Pulmonary artery endothelial cell (primary cell): ENCODE measurements at places on chromosomes 12 and 14. TPM values are rescaled to one million over a fixed set of nuclear protein-coding genes. Genes with fewer than 3 reads are reported as not detected.
A peak's percentile ranks its signal among the peaks of the same experiment; 100 is the strongest.

- no peak for DNase-seq
These were observed 411 bp downstream of the TTLL5 start for GRCh38 chr14:75661499-75661814.

The OASL gene
- total RNA-seq, result 0.40 and 0.46 TPM in 2 replicates

DNA sequence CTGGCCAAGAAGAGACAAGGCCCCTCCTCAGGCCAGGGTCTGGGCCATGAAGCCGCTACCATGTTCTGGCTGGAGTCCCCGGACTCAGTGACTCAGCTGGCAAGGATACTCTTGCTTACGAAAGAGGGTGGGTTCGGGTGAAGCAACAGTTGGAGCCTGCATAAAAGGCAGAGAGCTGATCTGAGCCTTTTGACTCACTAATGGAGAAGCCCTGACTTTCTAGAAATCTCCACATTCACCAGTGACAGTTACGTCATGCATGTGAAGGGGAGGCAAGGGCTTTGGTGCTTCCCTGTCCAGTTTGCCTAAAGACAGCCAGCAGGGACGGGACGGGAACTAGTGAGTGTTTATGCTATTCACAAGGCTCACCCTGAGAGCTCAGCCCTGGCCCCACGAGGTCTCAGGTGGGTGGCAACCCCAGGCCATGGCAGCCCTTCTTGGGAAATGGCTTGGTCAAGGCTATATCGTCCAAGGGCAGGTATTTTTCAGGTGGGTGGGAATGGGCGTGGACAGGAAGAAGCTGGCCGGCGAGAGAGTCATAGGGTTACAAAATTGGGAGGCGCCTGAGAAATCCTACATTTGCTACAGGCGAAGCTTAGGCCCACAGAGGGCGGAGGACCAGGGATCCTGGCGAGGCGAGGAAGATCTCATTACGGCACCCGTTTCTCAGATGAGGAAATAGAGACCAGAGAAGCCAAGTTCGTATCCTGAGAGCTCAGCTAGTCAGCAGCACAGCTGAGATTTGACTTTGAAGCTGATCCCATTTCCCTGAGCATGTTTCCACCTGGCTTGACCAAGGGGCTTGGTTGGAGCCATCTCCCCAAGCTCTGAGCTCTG lies 314.6 kb downstream of the BCL11B start:
- no peak for DNase-seq

The MYF5 gene
- not detected in 2 replicates for total RNA-seq

The C12orf75 gene
- total RNA-seq, result 47.5 and 54.6 TPM in 2 replicates

DNA sequence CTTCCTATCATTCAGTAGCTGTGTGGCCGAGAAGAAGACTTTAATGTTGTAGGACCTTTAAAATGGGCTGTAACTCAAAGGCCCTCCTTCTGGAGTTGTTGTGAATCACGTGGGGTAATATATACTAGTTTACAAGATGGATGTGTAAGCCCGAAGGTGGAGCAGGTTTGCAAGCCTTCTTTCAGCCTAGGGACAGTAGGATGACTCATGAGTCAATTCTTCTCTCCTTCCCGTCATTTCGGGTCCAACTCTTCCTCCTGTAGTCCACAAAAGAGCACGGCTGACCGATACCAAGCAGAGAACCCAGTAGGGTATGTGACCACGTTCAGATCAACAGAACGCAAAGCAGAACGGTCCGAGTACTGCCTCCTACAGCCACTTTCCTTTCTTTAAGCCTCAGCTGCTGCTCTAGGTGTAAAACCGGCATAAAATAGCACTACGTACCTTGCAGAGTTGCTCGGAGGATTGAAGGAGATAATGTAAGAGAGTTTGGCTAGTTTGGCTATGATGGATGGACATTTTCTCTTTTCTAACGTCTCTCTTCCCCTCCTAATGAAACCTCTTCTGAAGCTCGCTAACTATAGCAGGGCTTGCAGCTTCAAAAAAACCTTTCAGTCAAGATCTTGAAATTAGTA lies 1.3 kb upstream of the RASSF3 start:
- DNase-seq, result no peak

DNA sequence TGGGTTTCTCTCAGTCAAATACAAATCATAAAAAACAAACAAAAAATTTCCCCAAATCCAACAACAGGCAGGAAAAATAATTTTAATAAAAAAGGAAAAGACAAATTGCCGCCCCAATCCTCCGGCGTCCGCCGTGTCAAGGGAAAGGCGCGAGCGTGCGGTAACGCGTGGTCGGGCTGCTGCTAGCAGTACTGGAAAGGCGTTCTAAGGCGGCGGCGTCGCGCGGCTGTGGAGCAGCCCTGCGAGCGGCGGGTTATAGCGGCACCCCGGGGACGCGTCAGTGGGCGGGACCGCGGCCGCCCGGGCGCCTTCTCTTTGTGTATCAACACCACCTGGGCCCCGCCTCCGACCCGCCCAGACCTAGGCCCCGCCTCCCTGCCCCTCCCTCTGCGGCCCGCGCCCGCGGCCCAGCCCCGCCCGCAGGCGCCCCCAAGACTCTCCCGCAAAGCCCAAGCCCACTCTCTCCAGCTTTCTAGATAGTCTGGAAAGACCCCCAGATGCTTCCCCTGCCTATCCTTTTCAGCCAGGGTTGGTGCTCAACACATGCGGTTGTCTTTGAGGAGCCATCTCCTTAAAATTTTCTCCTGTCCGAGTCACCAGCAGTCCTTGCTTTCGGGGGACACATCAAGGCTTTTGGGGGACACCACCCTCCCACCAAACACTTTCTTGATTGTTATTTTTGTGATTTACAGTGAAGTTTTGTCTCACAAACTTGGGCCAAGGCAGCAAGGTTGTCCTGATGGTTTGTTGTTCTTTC lies at the start of gene SLC38A2:
TSS of gene SLC38A2 (minus strand) at position 230 of the 757 bp plus-strand sequence. CDS start 1,480 bp downstream, outside the sequence.
- no peak for DNase-seq

DNA sequence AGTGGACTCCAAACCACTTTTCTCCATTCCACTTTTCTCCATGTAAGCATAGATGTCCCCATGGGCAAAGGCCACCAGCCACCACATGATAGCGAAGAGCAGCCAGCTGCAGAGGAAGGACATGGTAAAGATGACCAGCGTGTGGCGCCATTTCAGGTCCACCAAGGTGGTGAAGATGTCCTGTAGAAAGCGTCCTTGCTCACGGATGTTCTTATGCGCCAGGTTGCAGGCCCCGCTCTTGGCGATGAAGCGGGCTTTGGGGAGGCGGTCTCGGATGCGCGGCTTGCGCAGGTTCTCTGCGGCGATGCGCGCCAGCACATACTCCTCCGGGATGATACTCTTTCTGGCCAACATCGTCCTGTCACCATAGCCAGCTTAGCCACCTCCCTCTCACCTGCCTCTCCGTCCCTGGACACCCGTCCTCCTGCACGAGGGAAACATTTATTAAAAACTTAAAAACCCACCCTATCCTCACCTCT lies 1.2 kb downstream of the KCNJ8 start:
- no peak for DNase-seq

GRCh38 chr12:120677765-120678473 lies 9.0 kb upstream of the MLEC start:
- peak; percentile 35 for DNase-seq

The AMDHD1 gene
- total RNA-seq, result under 0.01 and 0.07 TPM in 2 replicates

- peak; percentile 95 for DNase-seq
These were observed 32.6 kb upstream of the CD9 start for GRCh38 chr12:6167327-6168280.

GRCh38 chr12:124160097-124160756 lies 134.7 kb upstream of the RFLNA start:
- no peak for DNase-seq

DNA sequence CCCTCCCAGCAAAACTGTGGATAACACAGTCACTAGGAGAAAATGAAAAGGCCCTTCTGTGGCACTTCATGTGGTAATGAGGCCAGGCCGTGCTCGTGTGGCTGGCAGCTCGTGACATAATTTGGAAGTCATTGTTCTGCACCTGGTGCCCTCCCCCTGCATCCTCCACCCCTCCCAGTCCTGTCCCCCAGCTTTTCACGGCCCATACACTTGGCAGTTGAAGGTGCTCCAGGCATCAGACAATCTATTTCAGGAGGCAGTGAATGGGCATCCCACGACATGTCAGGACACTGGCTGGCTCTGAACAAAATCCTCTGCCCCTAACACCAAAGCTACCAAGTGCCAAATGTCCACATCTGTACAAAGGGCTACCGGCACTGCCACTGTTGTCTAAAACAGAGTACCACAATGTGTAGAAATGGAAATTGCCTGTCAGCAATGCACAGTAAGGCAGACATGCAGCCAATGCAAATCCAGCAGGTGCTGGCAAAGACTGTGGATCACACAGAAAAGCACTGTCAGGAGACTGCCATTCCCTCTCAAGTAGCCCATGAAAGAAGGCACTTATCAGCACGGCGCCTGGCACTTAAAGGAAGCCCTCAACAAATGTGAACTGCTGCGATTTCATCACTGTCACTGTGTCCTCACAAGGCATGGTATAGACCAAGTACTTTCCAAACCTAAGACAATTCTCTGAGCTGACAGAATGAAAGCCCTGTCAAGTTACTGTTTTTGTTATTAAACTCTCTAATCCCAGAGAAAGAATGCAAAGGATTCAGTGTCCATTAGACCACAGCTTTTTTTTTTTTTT lies 39.1 kb downstream of the CORO1C start:
- DNase-seq, result no peak

DNA sequence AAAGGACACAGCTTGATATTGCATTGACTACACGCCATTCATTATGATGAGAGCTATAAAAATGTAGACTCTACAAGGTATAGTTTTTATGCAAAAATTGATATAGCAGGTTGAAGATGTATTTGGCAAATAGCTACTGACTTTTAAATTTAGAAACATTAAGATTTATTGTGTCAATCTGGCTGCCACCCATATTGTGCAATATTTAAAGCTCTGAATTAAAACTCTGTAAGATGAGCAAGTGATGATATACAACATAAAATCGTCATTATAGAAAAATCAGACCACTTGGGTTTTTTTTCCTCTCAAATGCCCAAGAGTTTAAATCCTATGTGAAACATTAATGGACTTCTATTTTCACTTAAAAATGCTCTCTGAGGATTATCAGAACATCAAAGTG lies 36.8 kb upstream of the E2F7 start:
- DNase-seq, result no peak

The TPPP2 gene
- not detected in 2 replicates for total RNA-seq

The AHNAK2 gene
- 91.8 and 94.3 TPM in 2 replicates for total RNA-seq

GRCh38 chr12:23756416-23756815 lies 193.1 kb downstream of the SOX5 start:
- DNase-seq, result no peak

- no peak for DNase-seq
These were observed 41.7 kb downstream of the TRIM9 start for GRCh38 chr14:51053157-51053556.

DNA sequence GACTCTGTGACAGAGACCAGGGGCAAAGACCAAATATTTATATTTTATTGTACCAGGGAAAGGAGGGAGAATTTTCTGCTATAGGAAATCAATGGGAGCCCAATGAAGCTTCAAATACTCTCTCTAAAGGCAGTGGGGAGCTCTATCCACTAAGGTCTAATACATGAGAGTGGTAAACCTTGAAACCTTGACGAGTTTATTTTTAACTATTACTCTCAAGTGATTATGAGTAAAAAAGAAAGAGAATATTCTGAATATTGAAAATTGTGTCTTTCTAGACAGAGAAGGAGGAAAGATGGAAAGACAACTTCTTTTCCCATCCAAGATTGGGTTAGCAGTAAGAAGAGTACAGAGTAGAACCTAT lies 1722.1 kb upstream of the SEL1L start:
- DNase-seq, result no peak

GRCh38 chr14:33948869-33949408 lies 1.9 kb downstream of the EGLN3 start:
- no peak for DNase-seq

DNA sequence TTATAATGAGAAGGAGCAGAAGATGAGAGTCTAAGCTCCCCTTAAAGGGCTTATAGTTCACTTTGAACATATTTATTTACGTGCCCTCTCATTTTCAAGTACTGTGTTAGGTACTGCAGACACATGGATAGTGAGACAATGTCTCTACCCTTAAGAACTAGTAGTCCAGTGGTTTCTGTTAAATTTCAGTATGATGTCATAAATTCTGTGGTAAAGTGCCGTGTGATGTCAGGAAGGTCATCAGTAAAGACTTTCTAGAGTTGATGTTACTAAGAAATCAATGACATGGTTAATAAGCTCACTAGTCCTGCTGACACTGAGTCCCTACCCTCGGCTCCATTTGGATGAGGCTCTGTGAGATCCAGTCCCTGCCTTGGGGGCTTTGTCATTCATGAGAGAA lies 475.6 kb downstream of the ZFP36L1 start:
- DNase-seq, result no peak

The PSMA6 gene
- 258 and 267 TPM in 2 replicates for total RNA-seq

- DNase-seq, result no peak
These were observed 33.1 kb upstream of the FBXO34 start for GRCh38 chr14:55238019-55238680.
